ENCODE measurements at places on chromosomes 6 and 20. TPM values are rescaled to one million over a fixed set of nuclear protein-coding genes. Genes with fewer than 3 reads are reported as not detected.

The DLK2 gene
- total RNA-seq = 0.71 TPM

DNA sequence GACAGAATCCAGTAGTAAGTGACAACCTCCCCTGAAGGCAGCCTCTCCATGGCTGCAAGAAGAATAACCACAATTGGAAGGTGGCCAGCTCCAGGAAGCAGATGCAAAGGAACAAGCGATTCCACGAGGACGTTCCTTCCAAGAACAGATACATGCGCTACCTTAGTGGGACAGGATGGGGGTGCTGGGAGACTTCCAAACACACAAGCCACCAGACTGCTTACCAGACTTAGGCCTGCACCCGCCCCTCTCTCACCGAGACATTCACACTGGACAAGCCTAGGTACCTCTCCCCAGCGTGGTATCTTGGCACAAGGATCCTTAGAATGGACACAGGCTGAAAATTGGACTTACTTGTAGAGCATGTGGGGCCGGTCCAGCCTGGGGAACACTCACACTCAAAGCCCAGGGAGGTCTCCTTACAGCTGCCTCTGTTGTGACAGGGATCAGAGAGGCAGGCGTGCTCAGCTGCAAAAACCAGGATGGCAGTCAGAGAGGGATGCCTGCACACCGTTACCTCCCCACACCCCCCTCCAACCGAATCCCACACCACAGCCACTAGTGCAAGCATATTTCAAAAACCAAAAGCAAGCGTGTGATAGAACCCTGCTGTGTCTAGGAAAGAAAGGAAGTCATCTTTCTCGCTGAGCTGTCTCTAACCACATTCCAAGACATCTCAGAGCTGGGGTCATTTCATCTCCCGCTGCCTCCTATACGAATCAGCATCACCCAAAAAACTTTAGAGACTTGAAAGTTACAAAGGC, 22.4 kb downstream of the JAG1 start:
- no peak for DNase-seq

- DNase-seq = no peak
Measured at GRCh38 chr6:5744497-5744896, 262.2 kb downstream of the NRN1 start.

The SPDEF gene
- total RNA-seq = not detected

DNA sequence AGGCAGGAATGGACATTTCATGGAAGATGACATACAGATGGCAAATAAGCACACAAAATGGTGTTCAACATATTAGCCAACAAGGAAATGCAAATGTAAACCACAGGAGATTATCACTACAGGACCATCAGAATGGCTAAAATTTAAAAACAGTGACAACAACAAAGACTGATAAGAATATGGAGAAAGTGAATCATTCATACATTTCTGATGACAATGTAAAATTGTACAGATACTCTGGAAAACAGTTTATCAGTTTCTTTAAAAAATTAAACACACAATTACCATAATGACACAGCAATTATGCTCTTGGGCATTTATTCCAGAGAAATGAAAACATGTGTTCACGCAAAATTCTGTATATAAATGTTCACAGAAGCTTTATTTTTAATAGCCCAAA, 105.8 kb upstream of the RUNX2 start:
- no peak for DNase-seq

DNA sequence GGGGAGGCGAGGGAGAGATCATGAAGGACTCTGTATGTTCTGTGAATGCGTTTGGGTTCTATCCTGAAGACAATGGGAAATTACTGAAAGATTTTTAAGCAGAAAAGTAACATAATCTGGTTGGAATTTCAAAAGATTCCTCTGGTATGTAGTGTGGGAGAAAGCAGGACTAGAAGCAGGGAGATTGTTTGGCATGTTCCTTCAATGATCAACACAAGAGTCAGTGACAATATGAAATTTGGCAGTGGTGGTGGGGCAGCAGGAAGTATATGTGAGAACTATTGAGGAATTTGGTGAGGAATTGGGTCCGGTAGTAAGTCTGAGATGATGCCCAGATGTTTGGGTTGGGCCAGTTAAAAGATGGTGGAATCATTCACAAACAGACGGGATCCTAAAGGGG, 348.7 kb downstream of the CD83 start:
- no peak for DNase-seq

The HLA-DQB1 gene
- total RNA-seq = 17.0 TPM

- DNase-seq = no peak
Measured at GRCh38 chr6:30741063-30741779, 1.3 kb downstream of the FLOT1 start.

DNA sequence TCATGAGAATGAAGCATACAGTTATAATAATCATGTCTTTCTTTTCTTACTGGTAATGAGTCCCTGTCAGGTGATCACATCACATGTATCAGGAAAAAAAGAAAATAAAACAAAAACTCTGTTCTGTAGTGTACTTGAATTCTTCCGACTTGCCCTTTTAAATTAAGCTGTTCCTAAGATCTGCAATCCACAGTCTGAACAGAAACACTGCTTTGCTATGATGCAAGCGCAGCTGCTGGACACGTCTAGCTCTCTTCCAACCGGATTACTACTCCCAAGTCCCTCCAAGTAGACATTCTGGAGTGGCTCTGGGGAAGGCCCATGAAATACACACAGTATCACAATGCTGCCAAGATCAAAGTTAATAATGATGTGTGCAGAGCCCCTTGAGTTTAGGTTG, 83.7 kb downstream of the FYN start:
- no peak for DNase-seq

GRCh38 chr6:83509441-83509840, 2.9 kb upstream of the PRSS35 start:
- no peak for DNase-seq

DNA sequence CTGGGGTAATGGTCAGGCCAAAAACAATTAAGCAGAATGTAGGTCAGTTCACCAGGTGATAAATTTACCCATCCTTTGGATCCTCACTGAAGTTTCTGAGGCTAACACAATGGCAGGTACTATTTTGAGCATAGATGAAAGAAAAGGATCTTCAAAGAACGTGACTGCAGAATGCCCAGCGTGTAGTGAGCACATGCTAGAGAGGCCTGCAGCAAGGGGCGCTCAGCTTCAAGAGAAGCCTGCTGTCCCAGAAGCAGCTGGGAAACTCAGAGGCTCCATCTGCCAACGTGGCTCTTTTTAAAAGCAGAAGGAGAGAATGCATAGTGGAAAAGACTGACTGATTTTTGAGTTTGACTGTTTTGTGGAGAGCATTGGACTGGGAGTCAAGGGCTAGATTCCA, 57.4 kb downstream of the CD83 start:
- no peak for DNase-seq

GRCh38 chr6:134117409-134117808, 65.0 kb upstream of the SLC2A12 start:
- DNase-seq = no peak

DNA sequence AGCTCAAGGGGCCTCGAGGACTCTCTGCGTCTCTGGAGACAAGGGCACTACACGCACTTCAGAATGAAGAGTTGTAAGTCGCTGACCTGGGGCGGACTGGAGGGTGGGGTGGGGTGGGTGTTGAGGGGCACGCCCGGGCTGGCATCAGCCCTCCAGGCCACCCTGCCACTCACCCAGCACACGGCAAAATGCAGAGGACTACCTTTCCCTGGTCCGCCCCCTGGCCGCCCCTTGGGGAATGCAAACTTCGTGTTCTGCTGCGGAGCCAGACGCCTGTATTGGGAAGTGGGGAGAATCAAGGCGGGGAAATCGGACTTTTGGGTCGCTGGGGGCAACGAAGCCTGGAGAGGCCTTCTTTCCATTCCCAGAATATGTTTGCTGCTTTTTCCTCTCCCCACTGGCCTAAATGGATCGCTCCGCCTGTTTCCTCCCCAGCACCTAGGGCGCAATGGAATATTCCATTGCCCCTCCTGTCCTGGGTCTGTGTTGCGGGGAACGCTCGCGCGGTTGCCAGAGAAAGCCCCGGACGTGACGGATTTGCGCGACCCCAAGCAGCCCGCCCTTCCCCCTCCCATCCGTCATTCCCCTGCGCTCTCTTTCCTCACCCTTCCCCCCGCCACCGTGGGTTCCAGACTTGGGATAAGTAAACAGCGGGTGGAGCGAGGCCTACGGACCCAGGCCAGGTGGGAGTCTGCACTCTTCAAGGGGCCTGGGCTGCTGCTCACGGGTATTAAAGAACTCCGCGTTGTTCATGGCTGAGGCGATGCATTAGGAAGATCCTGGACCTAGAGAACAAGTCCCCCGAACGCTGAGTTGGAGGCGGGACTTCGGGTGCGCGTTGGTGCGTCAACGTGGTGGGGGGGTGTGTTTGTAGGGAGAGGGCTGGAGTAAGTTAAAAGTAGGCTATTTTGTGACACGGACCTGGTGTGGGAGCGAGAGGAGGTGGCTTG, at the start of gene PPT2:
Gene PPT2, plus strand, starts transcription at position 578 of the 950 bp plus-strand sequence. CDS start 454 bp downstream, outside the sequence.
- DNase-seq = peak; percentile 84

DNA sequence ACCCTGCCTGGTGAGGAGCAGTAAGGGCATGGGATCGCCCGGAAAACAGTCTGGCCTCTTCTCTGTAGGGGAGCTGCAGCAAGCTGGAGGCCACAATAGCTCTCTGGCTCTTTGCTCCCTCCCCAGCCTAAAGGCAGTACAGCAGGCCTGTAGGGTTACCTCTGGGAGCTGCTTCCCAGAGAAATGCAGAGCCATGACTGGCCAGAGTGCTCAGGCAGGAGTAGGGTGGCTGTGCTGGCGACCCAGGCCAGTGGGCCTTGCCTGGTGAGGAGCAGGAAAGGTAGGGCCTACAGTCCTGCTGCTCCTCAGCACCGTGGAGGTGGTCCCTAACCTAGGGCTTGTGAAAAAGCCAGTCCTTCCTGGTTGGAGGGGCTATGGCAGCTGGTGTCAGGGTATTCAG, 129.9 kb upstream of the CHD6 start:
- DNase-seq = no peak

DNA sequence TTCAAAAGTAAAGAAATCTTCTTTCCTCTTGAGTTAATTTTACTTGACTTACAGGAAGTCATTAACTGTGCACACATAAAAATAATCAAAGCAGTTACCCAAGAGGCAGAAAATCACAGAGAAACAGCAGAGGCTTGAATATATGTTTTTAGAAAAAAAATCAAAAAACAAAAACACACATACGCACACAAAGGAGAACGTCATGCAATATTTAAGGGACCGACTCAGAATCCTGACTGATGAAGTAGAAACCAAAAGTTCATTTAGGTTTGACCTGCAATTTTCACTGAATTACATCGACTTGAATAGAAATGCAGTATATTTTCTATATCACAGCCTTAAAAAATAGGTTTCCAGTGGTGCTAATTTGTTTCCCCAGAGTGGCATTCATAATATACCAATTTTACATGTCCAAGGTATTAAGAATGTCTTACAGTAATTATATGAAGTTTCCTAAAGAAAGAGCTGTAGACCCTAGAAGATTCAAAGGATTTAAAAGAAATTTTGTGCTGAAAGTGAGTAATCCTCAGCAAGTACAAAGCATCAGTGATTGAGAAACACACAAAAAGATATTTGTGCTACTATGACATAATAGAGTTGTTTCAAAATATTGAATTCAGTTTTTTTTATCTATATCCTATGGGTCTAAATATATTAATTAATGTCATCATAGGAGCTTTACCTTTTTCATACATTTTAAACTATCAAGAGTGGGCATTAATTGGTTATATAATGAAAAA, 358.5 kb upstream of the RUNX2 start:
- DNase-seq = no peak

All from naive thymus-derived CD8-positive, alpha-beta T cell (primary cell).